Thymus (tissue), 14 donors: ENCODE measurements at places on chromosomes 7 and 10.
A peak's percentile ranks its signal among the peaks of the same experiment; 100 is the strongest.

DNA sequence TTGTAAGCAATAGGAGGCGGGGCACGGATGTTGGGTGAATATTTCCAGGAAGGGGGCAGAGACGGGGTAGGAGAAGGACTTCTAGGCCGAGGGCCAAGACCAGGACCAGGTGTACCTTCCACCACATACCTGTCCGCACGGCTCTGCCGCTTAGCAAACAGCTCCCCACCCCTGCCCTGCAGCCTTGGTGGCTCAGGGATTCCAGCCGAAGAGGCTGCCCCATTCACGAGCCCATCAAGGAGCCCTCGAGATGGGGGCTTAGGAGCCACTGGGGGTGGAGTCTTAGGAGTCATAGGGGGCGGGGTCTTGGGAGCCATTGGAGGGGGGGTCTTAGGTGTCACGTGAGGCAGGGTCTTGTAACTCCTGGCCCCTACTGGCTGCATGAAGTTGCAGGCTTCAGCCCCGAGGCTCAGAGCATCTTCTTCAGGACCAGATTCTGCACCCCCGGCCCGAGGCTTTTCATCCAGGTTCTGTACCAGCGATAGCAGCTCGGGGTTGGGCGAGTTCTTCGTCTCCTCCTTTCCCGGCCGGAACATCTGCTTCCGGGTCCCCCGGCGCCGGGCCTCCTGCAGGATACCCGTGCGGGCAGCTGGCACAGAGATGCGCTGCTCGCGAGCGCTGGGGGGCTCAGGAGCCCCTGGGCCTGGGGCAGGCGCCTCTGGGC, 6.1 kb upstream of the MYOZ1 start:
- H3K4me3 ChIP-seq: peak overlapping the region; percentile 57
- H3K27me3 ChIP-seq: no peaks in the 10 kb centered on the region
- H3K4me1 ChIP-seq: peaks cover 14% of the 10 kb centered on the region
- no peaks in the 10 kb centered on the region for H3K36me3 ChIP-seq
- no peak for DNase-seq

DNA sequence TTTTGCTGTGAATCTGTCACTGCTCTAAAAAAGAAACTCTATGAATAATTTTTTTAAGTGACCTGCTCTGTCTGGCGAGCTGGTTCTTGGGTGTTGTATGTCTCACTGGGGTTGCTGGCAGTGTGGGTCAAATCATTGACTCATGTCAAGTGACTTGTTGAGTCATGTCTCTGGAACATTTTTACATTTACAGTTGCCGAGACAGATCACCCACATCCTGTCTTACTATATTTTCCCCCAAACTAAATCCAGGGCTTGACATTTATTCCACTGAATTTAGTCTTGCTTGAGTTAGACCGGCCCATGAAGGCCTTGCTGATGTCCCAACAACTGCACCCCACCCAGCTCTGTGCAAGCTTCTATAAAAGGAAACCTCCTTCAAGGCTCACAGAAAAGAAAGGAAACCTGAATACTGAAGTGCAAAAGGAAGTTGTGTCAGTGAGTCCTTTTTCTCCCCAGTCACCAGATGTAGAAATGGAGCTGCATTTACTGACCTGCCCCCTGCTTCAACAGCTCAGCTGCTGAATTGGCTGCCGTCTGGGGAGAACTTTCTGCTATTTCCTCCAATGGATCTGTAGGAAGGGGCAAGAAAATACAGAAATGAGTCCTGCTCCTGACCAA, 290.3 kb downstream of the TNS3 start:
- DNase-seq: no peak
- no peaks in the 10 kb centered on the region for H3K36me3 ChIP-seq
- H3K27me3 ChIP-seq: no peaks in the 10 kb centered on the region
- no peak overlapping the region for H3K4me3 ChIP-seq
- no peak overlapping the region for H3K27ac ChIP-seq

DNA sequence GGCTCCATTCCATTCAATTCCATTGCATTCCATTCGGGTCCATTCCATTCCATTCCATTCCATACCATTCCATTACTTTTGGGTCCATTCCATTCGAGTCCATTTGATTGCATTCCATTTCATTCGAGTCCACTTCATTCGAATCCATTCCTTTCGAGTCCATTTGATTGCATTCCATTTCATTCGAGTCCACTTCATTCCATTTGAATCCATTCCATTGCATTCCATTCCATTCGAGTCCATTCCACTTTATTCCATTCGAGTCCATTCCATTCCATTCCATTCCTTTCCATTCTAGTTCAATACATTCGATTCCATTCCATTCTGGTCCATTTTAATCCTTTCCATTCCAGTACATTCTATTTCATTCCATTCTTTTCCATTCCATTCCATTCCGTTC, 334.0 kb downstream of the ZNF33B start:
- no peaks in the 10 kb centered on the region for H3K27me3 ChIP-seq
- no peak overlapping the region for H3K27ac ChIP-seq
- no peaks in the 10 kb centered on the region for H3K36me3 ChIP-seq
- peak; percentile 1 for DNase-seq
- no peak overlapping the region for H3K4me3 ChIP-seq

DNA sequence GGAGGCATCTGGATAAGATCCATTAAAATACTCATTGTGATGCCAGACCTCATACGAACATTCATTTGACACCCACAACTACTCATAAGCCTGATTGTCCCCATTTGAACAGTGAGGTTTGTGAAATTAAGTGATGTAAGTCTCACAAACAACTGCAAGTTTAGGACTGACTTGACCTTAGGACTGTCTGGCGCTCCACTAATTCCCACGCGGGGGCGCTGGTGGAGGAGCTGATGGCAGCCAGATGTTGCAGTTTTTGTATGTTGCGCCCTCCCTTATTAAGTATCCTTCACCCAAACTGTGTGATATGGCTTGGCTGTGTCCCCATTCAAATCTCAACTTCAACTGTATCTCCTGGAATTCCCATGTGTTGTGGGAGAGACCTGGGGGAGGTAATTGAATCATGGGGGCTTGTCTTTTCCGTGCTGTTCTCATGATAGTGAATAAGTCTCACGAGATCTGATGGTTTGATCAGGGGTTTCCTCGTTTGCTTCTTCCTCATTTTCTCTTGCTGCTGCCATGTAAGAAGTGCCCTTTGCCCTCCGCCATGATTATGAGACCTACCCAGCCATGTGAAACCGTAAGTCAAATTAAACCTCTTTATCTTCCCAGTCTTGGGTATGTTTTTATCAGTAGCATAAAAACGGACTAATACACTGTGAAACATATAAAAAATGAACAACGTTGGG, 20.3 kb upstream of the TIAL1 start:
- H3K36me3 ChIP-seq: no peaks in the 10 kb centered on the region
- no peaks in the 10 kb centered on the region for H3K27me3 ChIP-seq
- no peak overlapping the region for H3K4me3 ChIP-seq
- no peak for DNase-seq

- no peaks in the 10 kb centered on the region for H3K36me3 ChIP-seq
- no peaks in the 10 kb centered on the region for H3K4me1 ChIP-seq
- DNase-seq: no peak
- no peaks in the 10 kb centered on the region for H3K27me3 ChIP-seq
- H3K4me3 ChIP-seq: no peak overlapping the region
Measured at GRCh38 chr10:132170561-132171361, 16.0 kb upstream of the DPYSL4 start.

DNA sequence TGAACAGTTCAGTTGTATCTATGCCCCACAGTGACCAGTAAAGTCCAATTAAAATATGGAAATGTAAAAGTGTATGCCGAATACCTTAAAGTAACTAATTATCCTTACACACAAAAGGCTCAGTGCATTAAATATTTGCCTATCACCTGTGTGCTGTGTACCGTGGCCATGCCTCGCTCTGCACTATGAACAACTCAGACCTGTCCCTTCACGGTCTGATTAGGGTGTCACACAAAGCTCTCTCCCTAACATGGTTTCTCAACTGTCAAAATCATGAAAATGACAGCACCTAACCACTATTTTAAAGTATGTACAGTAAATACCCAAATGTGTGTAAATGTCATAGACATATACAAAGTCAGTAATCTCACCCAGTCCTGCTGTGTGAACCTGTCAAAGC, 43.1 kb downstream of the STK17A start:
- peaks cover 3% of the 10 kb centered on the region for H3K36me3 ChIP-seq
- DNase-seq: no peak

GRCh38 chr7:20365486-20365885, 34.8 kb downstream of the ITGB8 start:
- H3K27me3 ChIP-seq: no peaks in the 10 kb centered on the region
- DNase-seq: no peak
- no peaks in the 10 kb centered on the region for H3K36me3 ChIP-seq
- H3K27ac ChIP-seq: no peak overlapping the region
- H3K4me3 ChIP-seq: no peak overlapping the region
- H3K4me1 ChIP-seq: no peaks in the 10 kb centered on the region

- no peaks in the 10 kb centered on the region for H3K27me3 ChIP-seq
- H3K36me3 ChIP-seq: no peaks in the 10 kb centered on the region
- DNase-seq: no peak
- no peak overlapping the region for H3K27ac ChIP-seq
- H3K4me1 ChIP-seq: no peaks in the 10 kb centered on the region
Measured at GRCh38 chr7:87968021-87968420, 34.0 kb downstream of the ADAM22 start.

GRCh38 chr7:120856621-120857352, 1.2 kb downstream of the TSPAN12 start:
- peak overlapping the region; percentile 50 for H3K4me3 ChIP-seq
- no peaks in the 10 kb centered on the region for H3K36me3 ChIP-seq
- H3K27ac ChIP-seq: no peak overlapping the region
- peaks cover 24% of the 10 kb centered on the region for H3K27me3 ChIP-seq
- H3K4me1 ChIP-seq: no peaks in the 10 kb centered on the region
- no peak for DNase-seq

GRCh38 chr7:16265863-16266458, 155.4 kb downstream of the CRPPA start:
- DNase-seq: no peak
- H3K27me3 ChIP-seq: no peaks in the 10 kb centered on the region
- H3K4me3 ChIP-seq: no peak overlapping the region
- no peaks in the 10 kb centered on the region for H3K4me1 ChIP-seq
- H3K36me3 ChIP-seq: no peaks in the 10 kb centered on the region

DNA sequence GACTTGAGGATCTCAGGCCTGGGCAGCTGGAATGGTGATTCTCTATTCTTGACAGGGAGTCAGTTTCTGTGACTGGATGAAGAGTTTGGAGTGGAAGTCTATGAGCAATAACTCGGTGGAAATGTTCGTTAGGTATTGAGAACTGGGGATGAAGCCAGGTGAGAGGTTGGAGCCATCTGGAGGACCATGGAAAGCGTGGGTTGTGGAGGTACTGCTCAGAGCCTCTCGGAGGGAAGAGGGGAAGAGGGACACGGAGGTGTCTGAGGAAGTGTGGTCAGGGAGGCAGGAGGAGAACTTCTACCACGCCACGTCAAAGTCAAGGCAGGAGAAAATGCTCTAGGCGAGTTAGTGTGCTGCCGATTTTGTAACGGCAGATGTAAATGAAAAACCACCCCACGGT, 430.7 kb downstream of the DPP6 start:
- H3K27ac ChIP-seq: no peak overlapping the region
- no peak overlapping the region for H3K4me3 ChIP-seq
- H3K27me3 ChIP-seq: no peaks in the 10 kb centered on the region
- no peaks in the 10 kb centered on the region for H3K4me1 ChIP-seq
- H3K36me3 ChIP-seq: no peaks in the 10 kb centered on the region
